ENCODE measurements at places on chromosomes 3 and 15.
A peak's percentile ranks its signal among the peaks of the same experiment; 100 is the strongest.

- DNase-seq, result no peak
Measured at GRCh38 chr3:72719137-72719536, 129.1 kb downstream of the SHQ1 start.

GRCh38 chr3:127834771-127835170 is 12.5 kb upstream of the MGLL start:
- no peak for DNase-seq

DNA sequence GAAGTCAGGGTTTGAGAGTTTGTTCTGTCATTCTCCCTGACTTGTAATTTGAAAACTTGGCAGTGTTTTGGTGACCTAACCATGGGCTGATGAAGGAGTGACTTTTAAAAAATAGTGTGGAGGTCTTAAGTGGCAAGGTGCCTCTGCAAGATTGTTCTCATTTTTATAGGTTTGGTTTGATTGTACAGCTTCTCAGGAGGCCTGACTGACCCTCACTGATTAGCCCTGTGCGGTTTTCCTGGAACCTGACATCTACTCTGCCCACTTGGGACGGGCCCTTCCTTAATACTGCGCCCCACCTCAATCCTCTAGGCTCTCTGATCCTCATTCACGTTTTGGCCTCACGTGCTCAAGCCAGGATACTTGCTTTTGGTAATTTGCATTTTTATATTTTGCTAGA is 2.8 kb downstream of the UBE2E1 start:
- no peak for DNase-seq

GRCh38 chr3:189157232-189158007 is 14.4 kb upstream of the TPRG1 start:
- peak; percentile 54 for DNase-seq

DNA sequence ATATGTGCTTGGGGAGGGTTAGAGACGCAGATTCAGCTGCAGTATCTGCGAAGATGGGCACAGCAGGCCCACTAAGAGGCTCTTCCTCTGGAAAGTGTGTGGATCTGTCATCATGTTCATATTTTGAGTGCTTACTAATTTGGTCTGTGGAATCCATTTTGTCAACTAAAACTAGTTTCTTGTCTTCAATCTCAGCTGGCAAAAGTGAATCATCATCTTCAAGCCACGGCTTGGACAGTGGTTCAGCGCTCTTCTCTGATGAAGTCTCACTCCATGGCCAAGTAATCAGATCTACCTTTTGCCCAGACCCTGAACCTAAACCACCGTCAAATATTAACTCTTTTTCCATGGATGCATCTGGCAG is 76.2 kb downstream of the IMPG2 start:
- no peak for DNase-seq

- DNase-seq, result no peak
Measured at GRCh38 chr3:159977295-159977694, 11.3 kb upstream of the IL12A start.

GRCh38 chr3:185930393-185931107 is 7.3 kb downstream of the TRA2B start:
- no peak for DNase-seq

DNA sequence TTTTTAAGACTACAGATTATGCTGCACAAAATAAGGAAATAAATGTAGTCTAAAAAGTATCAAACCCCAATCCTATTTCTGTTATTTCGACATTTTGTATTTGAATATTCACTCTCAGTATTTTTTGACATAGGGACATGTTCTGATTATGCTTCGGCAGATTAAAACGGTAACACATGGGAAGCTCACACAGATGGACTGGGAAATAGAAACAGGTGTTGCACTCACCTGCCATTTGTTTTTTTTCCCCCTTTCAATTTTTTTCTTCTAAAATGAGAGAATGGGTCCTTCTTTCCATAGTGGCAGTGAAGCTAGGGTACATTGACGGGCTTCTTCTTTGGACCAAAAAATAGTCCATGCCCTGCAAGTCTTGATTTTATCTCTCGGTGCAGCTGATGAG is 163.1 kb downstream of the MYRIP start:
- no peak for DNase-seq

- no peak for DNase-seq
Measured at GRCh38 chr3:128914966-128915645, 35.7 kb downstream of the ACAD9 start.

GRCh38 chr3:100546020-100546744 is 53.8 kb downstream of the TMEM45A start:
- peak; percentile 46 for DNase-seq

DNA sequence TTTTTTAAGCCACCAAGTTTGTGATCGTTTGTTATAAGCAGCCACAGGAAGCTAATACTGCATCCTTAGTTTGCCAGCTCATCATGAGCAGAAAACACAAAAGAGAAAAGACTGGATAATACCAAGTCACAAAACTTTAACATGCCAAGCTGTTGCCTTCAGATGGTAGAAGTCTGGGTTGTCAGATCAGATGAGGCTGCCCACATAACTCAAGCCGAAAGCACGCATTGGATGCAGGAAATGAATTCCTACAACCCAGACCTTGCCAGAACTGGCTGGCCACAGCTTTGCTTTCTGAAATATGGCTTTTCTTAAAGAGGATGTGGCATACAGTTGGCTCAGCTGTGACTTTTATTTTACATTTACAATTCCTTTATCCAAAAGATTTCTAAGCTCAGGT is 118.3 kb upstream of the NEO1 start:
- DNase-seq, result peak; percentile 36

- no peak for DNase-seq
Measured at GRCh38 chr15:83766339-83766738, 112.4 kb downstream of the ADAMTSL3 start.

GRCh38 chr15:73225358-73226015 is 143.3 kb downstream of the HCN4 start:
- DNase-seq, result peak; percentile 53

DNA sequence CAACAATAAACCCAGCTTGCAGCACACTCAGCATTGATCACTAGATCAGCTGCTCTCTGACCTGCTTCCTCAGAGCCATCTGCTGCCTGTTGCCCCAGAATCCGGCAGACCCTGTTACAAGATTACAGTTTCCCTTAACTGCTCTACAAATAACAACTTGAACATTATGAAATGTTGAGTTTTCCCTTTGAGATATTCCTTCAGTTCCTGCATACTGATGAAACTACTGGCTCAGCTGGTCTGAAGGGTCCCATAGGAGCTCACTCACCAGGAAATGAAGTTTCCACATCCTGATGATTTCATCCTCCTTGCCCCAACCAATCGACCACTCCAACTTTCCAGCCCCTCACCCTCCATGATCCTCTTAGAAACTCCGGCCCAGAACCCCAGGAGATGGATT is 281.9 kb downstream of the OCA2 start:
- DNase-seq, result no peak

DNA sequence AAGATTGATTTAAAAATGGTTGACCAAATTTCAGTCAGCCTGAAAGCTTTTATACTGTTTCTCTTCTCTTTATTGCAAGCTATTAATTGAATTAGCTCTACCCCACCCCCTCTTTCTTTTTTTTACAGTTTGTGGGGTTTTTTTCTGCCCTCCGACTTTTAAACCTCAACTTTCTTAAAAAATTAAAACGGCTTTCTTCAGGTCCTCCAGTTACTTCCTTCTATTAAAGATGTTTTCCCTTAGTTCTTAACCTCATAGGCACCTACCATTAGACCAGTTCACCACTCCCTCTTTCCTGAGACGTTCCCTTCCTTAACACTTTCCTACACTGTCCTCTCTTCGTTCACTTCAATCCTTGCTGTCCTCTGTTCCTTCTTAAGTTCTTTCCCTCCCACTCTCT is 52.4 kb downstream of the ATP8B4 start:
- no peak for DNase-seq

DNA sequence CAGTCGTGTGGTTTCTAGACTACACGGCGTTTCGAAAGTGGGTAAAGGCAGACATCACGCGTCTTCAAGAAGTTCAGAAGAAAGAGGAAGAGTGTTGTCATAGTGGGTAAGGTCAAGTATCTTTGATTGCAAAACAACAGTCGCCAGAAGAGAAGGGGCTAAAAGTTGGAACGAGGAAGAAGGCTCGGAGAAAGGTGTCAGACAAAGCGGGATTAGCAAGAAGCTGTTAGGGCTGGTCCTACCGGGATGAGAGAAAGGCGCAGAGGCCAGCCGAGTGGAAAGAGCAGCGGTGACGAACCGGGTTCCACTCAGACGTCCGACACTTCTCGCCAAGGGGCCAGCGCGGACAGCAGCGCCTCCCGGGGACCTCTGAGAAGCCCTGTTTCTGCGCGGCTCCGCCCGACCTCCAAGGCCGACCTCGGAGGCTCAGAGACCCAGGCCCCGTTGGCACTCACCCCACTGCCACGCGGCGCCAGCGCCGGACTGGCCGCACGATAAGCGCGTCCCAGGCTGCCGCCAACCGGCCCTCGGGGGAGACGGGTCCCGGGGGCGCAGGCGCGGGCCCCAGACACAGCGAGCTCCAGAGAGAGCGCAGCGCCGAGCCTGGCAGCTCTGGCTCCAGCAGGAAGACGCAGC is 436 bp downstream of the ADPGK start:
- peak; percentile 41 for DNase-seq

Measured in mammary epithelial cell (primary cell).